ENCODE measurements at places on chromosomes 7 and 10. TPM values are rescaled to one million over a fixed set of nuclear protein-coding genes. Genes with fewer than 3 reads are reported as not detected.
A peak's percentile ranks its signal among the peaks of the same experiment; 100 is the strongest.

The STN1 gene
- 34.8 TPM for total RNA-seq

The GPR158 gene
- total RNA-seq = under 0.01 TPM

The SPDYE9 gene
- total RNA-seq = not detected

The FAM237B gene
- not detected for total RNA-seq

The MKI67 gene
- 41.5 TPM for total RNA-seq

The HOXA6 gene
- 0.33 TPM for total RNA-seq

The HMX2 gene
- 0.05 TPM for total RNA-seq

The SPDYE2 gene
- 0.05 TPM for total RNA-seq

DNA sequence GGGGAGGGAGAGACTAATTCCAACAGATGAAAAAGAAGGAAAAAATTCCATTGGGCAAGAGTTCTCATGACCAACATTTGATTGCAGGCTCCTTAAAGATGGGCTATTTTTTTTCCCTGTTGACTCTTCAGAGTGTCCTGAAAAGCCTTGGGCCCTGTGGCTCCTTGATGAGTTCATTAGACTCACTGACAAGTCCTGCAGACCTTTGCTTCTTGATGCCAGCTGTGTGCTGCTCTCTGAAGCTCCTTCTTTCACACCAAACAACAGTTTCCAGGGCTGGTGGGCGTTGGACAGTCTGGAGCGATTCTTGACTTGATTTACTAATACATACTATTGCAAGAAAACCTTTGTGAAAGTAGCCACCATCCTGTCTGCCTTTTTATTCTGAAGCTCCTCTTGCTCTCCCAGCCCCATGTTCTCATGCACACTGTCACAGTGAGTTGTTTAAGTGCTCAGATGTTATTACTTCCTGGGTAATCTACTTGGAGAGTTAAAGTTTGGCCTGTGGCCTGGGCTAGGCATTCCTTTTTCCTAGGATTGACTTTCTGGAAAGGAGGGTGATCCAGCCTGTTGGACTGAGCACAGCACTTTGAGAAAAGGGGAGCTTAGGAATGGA is 250.3 kb downstream of the PTEN start:
- peaks cover 34% of the 10 kb centered on the region for H3K4me1 ChIP-seq
- H3K27me3 ChIP-seq = no peaks in the 10 kb centered on the region
- no peaks in the 10 kb centered on the region for H3K36me3 ChIP-seq
- H3K4me3 ChIP-seq = no peak overlapping the region
- peak overlapping the region; percentile 70 for H3K27ac ChIP-seq

- no peaks in the 10 kb centered on the region for H3K36me3 ChIP-seq
- no peaks in the 10 kb centered on the region for H3K27me3 ChIP-seq
- DNase-seq = no peak
- H3K4me3 ChIP-seq = no peak overlapping the region
- no peaks in the 10 kb centered on the region for H3K4me1 ChIP-seq
Measured at GRCh38 chr10:5284311-5285057, 80.3 kb upstream of the UCN3 start.

DNA sequence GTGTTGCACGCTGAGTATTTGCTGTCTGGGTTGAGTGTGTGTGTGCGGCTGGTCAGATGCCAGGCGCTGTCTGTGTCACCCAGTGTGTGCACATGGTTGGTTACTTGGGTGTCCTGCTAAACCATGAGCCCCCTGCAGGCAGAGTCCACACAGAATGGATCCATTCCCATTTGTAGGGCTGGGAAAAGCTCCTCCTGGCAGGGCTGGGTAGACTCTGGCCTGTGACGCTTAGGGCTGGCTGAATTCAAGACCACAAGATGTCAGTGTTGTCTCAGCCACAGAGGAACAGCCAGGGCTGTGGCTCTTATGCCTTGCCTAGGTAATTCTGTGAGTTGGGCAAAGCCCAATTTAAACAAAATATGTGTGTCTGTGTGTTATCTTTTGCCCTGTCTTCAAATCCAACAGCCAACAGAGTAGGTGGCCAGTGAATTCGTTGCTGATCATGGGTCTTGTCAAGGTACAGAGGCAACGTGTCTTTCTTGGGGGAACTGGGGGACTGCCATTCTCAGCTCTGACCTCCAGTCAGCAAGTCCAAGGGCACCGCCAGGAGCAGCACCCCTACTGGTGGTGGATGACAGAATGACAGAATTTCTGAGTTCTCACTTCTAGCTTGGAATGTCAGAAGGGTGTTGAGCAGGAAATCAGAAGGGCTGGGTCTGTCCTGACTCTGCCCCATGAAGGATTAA is 285.1 kb downstream of the CCSER2 start:
- H3K4me3 ChIP-seq = no peak overlapping the region
- no peak for DNase-seq
- no peaks in the 10 kb centered on the region for H3K36me3 ChIP-seq
- no peak overlapping the region for H3K27ac ChIP-seq
- H3K27me3 ChIP-seq = no peaks in the 10 kb centered on the region

GRCh38 chr10:24215196-24215595 is 6.3 kb downstream of the KIAA1217 start:
- H3K4me3 ChIP-seq = no peak overlapping the region
- no peak overlapping the region for H3K27ac ChIP-seq
- H3K27me3 ChIP-seq = peaks cover under 1% of the 10 kb centered on the region
- no peaks in the 10 kb centered on the region for H3K36me3 ChIP-seq
- no peak for DNase-seq
- H3K4me1 ChIP-seq = no peaks in the 10 kb centered on the region

- peaks cover 8% of the 10 kb centered on the region for H3K4me1 ChIP-seq
- H3K27ac ChIP-seq = no peak overlapping the region
- no peak for DNase-seq
- H3K4me3 ChIP-seq = no peak overlapping the region
- no peaks in the 10 kb centered on the region for H3K27me3 ChIP-seq
- H3K36me3 ChIP-seq = no peaks in the 10 kb centered on the region
Measured at GRCh38 chr10:78366663-78367411, 333.2 kb downstream of the RPS24 start.

DNA sequence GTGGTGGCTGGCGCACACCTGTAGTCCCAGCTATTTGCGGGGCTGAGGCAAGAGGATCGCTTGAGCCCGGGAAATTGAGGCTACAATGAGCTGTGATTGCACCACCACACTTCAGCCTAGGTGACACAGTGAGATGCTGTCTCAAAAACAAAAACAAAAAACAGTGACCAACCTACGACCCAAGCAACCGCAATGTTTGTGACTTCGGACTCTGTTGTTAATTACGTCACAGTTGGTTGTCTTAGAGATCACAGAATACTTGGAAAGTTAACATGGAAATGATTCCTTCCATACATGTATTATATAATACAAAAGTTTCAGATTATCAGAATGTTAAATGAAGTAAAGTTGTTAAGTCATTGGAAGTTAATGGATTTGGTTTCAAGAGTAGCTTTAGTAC is 106.2 kb downstream of the REEP3 start:
- H3K27ac ChIP-seq = no peak overlapping the region
- H3K36me3 ChIP-seq = no peaks in the 10 kb centered on the region
- no peak overlapping the region for H3K4me3 ChIP-seq
- H3K4me1 ChIP-seq = peaks cover 19% of the 10 kb centered on the region

DNA sequence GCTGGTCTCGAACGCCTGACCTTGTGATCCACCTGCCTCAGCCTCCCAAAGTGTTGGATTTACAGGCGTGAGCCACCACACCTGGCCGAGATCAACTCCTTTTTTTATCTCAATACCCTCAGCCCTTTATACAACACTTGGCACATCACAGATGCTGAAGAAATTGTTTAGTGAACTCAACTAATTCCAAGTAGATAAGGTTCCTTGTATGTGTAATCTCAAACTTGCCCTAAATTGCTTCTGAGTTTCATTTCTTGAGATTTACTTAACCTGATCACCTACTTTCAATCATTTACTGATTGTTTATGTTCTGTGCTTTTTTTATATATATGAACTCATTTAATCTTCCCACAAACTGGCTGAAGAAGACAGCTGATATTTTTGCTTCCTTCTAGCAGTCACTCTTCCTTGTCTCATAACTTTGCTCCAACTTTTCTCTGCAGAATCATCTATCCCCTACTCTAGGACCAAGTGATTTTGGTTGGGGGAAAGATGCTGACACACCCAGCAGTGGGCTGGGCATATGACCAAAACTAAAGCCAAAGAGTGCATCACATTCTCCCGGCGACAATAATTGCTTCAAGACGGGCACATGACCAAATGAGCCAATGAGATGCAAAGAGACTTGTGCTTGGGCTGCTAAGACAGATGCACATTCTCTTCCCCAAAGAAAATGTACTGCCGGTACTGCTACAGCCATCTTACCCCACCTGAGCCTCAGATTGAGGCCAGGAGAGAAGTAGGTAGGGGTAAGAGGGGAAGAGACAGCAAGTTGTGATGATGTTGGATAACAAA is 40.3 kb upstream of the ARID5B start:
- no peaks in the 10 kb centered on the region for H3K36me3 ChIP-seq
- H3K27me3 ChIP-seq = no peaks in the 10 kb centered on the region
- DNase-seq = no peak

DNA sequence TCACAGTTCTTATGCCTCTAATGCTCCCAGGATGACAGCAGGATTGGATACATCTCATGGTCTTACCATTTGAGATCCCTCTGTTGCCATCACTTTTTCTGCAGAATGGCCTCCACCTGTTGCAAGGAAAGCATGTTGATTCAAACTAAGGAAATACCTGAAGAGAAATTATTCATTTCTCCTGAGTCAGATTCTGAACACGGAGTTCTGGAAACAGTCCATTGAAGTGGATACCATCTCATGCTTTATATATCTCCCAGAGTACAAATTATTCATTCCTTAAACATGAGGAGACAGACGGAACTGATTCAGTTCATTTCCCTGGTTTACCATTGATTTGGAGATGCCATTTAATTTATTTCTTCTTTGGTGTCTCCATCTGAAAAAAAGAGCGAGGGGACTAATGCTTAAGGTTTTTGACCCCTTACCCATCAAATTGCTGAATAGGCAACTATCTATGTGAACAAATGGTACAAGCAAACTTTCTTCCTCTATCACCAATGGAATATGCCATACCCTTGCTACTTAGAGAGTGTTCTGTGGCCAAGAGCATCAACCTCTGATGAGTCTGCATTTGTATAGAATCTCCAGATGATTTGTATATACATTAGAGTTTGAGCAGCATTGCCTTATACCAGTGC is 305.0 kb upstream of the LRGUK start:
- peaks cover 5% of the 10 kb centered on the region for H3K36me3 ChIP-seq
- no peak overlapping the region for H3K4me3 ChIP-seq
- H3K4me1 ChIP-seq = no peaks in the 10 kb centered on the region
- no peak for DNase-seq
- H3K27ac ChIP-seq = no peak overlapping the region

DNA sequence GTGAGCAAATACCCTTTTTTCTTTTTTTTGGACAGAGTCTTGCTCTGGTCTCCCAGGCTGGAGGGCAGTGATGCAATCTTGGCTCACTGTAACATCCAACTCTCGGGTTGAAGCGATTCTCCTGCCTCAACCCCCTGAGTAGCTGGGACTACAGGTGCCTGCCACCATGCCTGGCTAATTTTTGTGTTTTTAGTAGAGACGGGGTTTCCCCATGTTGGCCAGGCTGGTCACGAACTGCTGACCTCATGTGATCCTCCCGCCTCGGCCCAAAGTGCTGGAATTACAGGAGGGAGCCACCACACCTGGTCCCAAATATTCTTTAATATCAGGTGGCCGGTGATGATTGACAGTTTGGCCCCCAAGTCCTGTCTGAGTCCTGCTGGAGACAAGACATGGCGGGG is 6.6 kb downstream of the LAT2 start:
- H3K36me3 ChIP-seq = no peaks in the 10 kb centered on the region
- DNase-seq = no peak
- H3K4me1 ChIP-seq = no peaks in the 10 kb centered on the region
- H3K27ac ChIP-seq = no peak overlapping the region

DNA sequence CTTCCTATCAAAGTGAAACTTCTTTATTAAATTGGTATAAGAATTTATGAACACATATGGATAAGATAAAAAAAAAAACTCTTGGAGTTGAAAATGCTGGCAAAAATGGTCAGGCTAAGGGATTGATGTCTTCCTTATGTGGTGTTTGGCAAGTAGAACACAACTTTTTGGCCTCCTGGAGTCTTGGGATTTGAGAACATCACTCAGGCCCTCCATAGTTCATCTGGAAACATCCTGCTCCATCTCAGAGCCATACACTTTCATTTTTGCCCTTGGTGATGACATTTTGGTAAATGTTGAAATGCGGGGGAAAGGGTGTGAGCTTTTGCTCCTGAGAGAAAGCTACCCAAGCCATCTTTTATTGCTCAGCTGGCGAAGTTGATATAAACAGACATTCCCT is 27.5 kb upstream of the BTBD16 start:
- H3K27ac ChIP-seq = no peak overlapping the region
- no peak overlapping the region for H3K4me3 ChIP-seq
- H3K4me1 ChIP-seq = no peaks in the 10 kb centered on the region
- DNase-seq = no peak

GRCh38 chr10:14116021-14116420 is 214.7 kb downstream of the FRMD4A start:
- no peak for DNase-seq
- no peak overlapping the region for H3K4me3 ChIP-seq
- no peaks in the 10 kb centered on the region for H3K36me3 ChIP-seq
- H3K27ac ChIP-seq = no peak overlapping the region

Measured in thymus (tissue), 14 donors.